ENCODE measurements at places on chromosomes 12 and 14. TPM values are rescaled to one million over a fixed set of nuclear protein-coding genes. Genes with fewer than 3 reads are reported as not detected.

GRCh38 chr14:20623798-20624197 lies 17.7 kb downstream of the OR6S1 start:
- no peak for DNase-seq

- DNase-seq, result no peak
These were observed 20.2 kb upstream of the NXPH4 start for GRCh38 chr12:57196439-57196838.

DNA sequence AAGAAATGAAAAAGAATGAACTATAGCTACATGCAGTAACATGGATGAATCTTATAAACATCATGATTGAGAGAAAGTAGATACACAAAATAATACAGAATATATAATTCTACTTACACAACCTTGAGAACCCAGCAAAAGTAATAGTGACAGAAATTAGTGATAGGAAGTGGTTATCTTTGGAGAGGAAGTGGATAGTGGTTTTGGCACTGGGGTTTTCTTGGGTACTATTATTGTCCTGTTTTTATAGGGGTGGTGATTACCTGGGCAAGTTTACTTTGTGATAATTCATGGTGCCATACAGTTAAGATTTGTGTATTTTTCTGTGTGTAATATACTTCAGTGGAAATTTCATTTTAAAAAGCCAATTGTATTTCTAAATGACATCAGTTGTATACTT lies 352.7 kb downstream of the AEBP2 start:
- DNase-seq, result no peak

DNA sequence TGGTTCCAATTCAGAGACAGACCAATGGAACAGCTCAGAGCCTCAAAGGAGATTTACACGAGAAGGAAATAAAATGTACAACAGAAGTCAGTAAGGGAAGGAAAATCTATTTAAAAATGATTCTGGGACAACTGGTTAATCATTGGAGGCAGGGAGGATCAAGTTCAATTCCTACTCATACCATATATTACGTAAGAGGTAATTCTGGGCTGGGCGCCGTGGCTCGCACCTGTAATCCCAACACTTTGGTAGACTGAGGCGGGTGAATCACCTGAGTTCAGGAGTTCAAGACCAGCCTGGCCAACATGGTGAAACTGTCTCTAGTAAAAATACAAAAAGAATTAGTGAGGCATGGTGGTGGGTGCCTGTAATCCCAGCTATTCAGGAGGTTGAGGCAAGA lies 36.7 kb upstream of the PITPNM2 start:
- DNase-seq, result no peak

DNA sequence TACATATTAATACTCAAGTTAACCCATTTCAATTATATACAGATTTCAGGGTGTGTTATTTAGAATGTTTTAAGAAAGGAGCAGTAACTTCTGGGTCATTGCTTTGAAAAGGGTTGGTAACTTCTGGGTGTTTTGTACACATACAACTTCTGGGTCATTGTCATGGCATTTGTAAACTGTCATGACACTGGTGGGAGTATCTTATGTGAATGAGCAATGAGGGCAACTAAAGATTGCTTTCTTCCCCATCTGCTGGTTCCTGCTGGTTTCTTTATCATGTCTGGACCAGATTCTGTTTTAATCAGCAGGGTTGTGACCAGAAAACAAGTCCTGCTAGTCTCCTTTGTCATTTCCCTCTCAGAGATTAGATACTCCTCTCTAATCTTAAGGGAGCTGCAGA lies 713.3 kb downstream of the LRFN5 start:
- DNase-seq, result no peak

DNA sequence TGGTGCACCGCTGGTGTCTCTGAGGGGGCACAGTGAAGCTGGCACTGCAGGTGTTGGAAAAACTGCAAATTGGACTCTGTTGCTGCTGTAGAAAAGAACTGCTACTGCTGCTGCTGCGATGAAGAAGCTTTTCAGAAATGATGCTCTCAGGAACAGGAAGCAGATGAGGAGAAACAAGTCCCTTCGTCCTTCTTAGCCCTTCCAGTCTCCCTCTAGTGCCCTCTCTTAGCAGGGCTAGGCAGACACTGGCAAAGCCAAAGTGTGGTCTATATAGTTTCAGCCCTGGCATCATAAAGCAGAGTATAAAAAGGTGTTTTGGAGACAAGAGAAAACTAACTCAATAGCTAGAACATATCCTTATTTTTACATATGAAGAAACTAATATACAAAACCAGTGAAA lies 174.5 kb downstream of the MYRFL start:
- no peak for DNase-seq

The MAP1LC3B2 gene
- 0.59 TPM for total RNA-seq

The FIGNL2 gene
- 1.0 TPM for total RNA-seq

The PRB3 gene
- not detected for total RNA-seq
